Gastrocnemius medialis (tissue), 4 donors: ENCODE measurements at places on chromosomes 5 and 9. TPM values are rescaled to one million over a fixed set of nuclear protein-coding genes. Genes with fewer than 3 reads are reported as not detected.

- no peak for DNase-seq
These were observed 462.4 kb downstream of the PRR16 start for GRCh38 chr5:120926471-120926870.

DNA sequence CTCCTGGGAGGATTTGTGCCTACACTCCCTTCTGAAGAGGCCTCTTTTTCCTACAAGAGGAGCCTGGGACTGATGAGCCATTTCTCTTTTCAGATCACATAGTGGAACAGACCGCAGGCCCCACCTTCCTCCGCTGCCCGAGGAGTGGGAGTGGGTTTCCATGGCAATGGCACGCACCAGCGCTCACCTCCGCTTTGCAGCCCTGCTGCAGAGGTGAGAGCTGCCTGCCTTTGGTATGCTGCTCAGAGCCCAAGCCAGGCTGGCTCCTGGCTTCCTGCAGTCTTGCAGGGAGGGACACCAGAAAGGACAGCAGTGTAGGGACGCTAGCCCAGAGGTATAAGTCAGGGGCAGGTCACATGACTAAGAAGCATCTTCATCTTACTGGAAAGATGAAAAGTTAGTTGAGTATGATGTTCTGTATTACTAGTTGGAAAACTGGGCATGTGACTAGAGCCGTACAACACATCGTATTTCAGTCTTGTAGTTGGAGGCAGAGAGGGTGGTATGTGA lies 12.4 kb downstream of the PTTG1 start:
- no peak for DNase-seq

- DNase-seq, result no peak
These were observed 30.1 kb upstream of the MINAR2 start for GRCh38 chr5:129717751-129718310.

- DNase-seq, result no peak
These were observed 11.4 kb downstream of the EPB41L4A start for GRCh38 chr5:112407666-112408065.

ABL1 gene
- total RNA-seq, result 22.8 TPM

CMYA5 gene
- 3,049 TPM for total RNA-seq

RNF183 gene
- not detected for total RNA-seq

GNAQ gene
- 19.8 TPM for total RNA-seq

ADAMTS19 gene
- total RNA-seq, result 1.2 TPM
